ENCODE measurements at places on chromosomes 7 and 10.

- DNase-seq: no peak
Observed at GRCh38 chr7:70545214-70545613, 586.7 kb upstream of the GALNT17 start.

DNA sequence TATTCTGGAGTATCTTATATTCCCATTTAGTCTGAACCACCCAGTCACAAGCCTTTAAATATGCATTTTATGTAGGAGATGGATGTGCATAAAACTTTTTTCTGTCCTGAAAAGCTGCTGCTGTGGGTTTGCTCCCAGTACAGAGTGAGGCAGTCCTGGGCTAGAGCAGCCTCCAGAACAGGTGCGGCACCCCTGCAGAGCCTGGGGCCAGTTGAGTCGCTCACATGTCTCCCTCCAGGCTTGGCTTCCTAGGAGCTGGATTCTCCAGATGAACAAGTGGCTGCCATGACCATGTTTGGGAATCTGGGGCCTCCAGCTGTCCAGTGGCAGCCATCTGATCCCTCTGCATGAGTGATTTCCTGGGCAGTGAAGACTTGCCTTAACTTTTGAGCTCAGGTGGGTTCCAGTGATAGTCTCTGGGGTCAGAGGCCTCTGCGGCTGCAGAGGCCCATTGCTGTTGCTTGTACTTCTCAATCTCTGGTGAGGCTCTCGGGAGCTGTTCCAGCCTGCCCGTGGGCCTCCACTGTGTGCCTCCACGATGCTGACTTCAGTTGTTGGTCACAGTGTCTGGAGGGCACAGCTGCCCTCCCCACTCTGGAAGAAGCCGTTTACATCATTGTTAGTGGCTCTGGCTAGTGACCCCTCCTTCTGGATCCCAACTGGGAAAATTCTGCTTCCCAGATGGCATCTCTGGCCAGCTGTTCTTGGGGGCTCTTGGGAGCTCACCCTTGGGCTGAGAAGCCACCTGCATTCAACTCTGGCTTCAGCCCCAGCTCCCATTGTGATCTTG lies 120.4 kb downstream of the EMX2 start:
- no peak for DNase-seq

DNA sequence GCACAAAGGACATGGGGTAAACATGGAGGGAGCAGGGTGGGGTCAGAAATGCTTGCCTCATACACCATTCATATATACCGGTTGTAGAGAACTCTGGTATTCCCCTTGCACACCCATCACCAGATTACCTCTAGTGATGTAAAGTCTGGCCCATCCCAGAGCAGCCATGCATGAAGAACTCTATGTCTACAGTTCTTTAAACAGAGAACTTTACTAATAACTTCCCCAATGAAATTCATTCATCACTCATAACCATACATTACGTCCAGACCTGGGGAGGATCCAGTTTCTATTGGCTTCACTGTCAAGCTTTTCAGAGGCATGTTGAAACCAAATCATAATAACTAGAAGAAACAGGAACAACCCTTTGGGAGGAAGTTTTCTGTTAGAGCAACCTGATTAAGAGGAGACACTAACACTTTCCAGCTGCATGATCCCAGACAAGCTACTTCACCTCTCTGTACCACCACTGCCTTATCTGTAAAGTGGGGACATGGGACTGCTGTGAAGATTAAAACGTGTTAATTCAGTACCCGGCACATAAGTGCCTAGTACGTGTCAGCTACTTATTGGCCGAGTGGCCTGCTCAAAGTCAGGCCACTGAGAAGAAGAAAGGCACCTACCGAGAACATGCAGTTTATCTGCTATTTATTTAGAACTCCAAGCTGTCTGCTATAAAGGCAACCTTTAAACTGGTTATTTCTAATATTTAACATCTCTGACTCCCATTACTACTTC lies 59.7 kb downstream of the IGF2BP3 start:
- DNase-seq: no peak

- no peak for DNase-seq
Observed at GRCh38 chr7:54546986-54547314, 4.8 kb downstream of the VSTM2A start.

GRCh38 chr10:104043854-104044253 lies 41.8 kb downstream of the COL17A1 start:
- DNase-seq: no peak

- DNase-seq: no peak
Observed at GRCh38 chr7:292226-292625, 2.3 kb downstream of the FOXL3 start.

DNA sequence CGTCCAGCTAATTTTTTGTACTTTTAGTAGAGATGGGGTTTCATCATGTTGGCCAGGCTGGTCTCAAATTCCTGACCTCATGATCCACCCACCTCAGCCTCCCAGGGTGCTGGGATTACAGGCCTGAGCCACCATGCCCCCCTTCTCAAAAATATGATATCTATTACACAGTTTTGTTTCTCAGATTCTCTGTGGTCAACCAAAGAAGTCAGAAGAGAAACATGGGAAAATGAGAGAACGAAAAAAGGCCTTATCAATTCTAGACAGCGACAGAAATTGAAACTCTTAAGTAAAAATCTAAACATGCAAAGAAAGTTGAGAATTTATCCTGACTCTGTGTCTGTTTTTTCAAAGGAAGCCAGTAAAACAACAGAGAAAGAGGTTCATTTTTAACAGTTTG lies 283.8 kb upstream of the PLXDC2 start:
- no peak for DNase-seq

DNA sequence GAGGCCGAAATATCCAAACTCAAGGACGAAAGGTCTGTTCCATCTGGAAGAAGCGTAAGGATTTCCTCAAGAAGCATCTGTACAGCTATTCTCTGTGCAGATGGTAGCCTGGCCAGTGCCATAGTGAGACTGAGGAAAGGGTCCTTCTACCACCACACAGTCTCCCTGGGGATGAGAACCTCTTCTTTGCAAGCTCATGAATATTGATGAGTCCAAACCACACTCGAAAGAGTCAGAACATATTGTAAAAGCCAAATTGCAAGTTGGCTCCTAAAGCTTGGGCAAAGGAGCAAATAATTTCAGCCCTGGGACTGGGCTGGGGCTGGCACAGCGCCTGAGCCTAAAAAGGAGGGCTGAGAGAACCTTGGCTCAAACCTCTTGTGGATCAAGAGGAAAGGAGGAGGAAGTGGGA lies 66.1 kb upstream of the PIP4K2A start:
- no peak for DNase-seq

- DNase-seq: no peak
Observed at GRCh38 chr10:1658658-1659057, 78.7 kb downstream of the ADARB2 start.

- DNase-seq: no peak
Observed at GRCh38 chr7:19144661-19145433, at the start of gene FERD3L. TSS of gene FERD3L (minus strand) at chr7:19145421. CDS start at chr7:19145362, 59 bp downstream.
